ENCODE measurements at places on chromosomes 1 and 21. TPM values are rescaled to one million over a fixed set of nuclear protein-coding genes. Genes with fewer than 3 reads are reported as not detected.

DNA sequence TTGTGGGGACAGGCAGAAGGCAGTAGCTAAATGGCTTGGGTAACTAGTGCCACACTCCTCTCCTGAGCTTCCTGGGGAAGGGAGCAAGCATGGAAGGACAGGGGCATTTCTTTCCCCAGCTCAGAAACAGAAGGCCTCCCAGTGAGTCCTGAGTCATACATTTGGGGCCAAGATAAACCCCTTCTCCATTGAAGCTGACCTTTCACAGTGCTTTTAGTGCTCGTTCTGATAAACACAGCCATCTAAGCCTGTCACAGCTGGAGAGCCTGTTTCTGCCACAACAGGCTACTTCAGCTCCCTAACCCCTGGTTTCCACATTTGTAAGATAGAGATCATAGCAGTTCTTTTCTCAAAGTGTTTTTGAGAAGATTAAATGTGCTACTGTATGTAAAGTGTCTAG, 374.0 kb downstream of the LMX1A start:
- H3K4me3 ChIP-seq, result no peak overlapping the region
- H3K36me3 ChIP-seq, result no peaks in the 10 kb centered on the region
- no peak overlapping the region for H3K27ac ChIP-seq
- H3K4me1 ChIP-seq, result no peaks in the 10 kb centered on the region
- no peaks in the 10 kb centered on the region for H3K27me3 ChIP-seq

DNA sequence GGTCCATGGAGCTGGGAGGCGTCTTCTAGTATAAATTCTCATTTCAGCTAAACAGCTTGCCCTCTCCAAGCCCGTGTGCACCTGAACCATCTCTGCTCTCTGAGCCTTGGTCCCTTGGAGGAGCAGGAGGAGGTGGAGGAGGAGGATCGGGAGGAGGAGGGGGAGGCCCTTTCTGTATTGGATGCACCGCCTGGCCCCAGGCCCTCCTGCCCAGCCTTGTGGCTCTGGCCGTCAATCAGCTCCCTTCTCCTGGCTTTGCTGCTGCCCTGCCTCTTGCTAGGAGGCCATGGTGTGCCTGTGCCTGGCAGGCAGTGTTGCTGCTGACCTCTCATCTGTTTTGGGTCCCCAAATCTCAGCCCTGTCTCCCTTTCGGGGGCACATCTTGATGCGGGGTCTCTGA, 9.0 kb downstream of the COL18A1 start:
- DNase-seq, result no peak
- H3K36me3 ChIP-seq, result no peaks in the 10 kb centered on the region
- H3K27ac ChIP-seq, result no peak overlapping the region
- H3K4me3 ChIP-seq, result no peak overlapping the region
- H3K27me3 ChIP-seq, result no peaks in the 10 kb centered on the region

CELA3A gene
- total RNA-seq, result not detected

DNA sequence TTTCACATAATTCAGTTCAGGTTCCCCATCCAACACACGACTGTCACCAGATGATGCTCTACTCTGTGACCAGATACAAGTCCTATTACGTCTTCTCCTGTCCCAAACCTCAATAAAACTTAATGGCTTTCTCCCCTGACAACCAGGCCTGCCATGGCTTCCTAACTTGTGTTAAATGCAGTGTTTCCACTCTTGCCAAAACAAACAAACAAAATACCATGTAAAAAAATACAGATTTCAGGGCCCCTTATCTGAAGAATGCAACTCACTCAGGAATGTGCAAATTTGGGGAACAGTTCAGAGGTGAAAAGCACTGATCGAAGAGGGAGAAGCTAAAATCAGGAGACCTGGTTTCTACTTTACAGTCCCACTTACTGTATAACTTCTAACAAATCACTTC, 863 bp upstream of the NUF2 start:
- H3K36me3 ChIP-seq, result peaks cover 20% of the 10 kb centered on the region
- H3K4me1 ChIP-seq, result peaks cover 10% of the 10 kb centered on the region
- H3K27ac ChIP-seq, result peak overlapping the region; percentile 90
- DNase-seq, result no peak

DNA sequence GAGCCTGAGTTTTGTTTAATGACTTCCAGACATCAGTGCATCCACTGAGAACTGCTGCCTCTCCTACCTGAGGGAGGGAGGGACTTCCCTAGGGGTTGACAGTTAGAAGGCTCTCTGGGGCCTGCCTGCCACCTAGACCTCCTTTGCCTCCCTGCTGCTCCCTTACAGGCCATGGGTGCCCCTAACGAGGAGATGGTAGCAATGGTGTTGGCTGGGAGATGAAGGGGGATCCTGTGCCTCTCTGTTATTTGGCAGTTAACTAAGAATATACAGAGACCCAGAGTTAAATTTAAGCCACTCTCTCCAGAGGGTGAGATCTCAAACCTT, 66.1 kb downstream of the UBE2U start:
- DNase-seq, result no peak
- H3K27me3 ChIP-seq, result peaks cover 4% of the 10 kb centered on the region
- no peak overlapping the region for H3K4me3 ChIP-seq
- H3K36me3 ChIP-seq, result no peaks in the 10 kb centered on the region

PRDM2 gene
- total RNA-seq, result 10.4 TPM

- H3K27ac ChIP-seq, result no peak overlapping the region
- no peak for DNase-seq
- peaks cover 48% of the 10 kb centered on the region for H3K36me3 ChIP-seq
- no peak overlapping the region for H3K4me3 ChIP-seq
Measured at GRCh38 chr1:1332031-1332755, 1.1 kb downstream of the TAS1R3 start.

- peak; percentile 97 for DNase-seq
- H3K27me3 ChIP-seq, result no peaks in the 10 kb centered on the region
- H3K27ac ChIP-seq, result peak overlapping the region; percentile 96
- peaks cover 79% of the 10 kb centered on the region for H3K4me1 ChIP-seq
- peaks cover 5% of the 10 kb centered on the region for H3K36me3 ChIP-seq
Measured at GRCh38 chr21:45319461-45320211, 31.9 kb upstream of the POFUT2 start.

GRCh38 chr21:27062443-27062842, 95.6 kb upstream of the ADAMTS5 start:
- H3K27ac ChIP-seq, result no peak overlapping the region
- H3K27me3 ChIP-seq, result no peaks in the 10 kb centered on the region
- no peaks in the 10 kb centered on the region for H3K4me1 ChIP-seq
- DNase-seq, result no peak

OR6F1 gene
- total RNA-seq, result not detected

CELA3B gene
- total RNA-seq, result not detected

DNA sequence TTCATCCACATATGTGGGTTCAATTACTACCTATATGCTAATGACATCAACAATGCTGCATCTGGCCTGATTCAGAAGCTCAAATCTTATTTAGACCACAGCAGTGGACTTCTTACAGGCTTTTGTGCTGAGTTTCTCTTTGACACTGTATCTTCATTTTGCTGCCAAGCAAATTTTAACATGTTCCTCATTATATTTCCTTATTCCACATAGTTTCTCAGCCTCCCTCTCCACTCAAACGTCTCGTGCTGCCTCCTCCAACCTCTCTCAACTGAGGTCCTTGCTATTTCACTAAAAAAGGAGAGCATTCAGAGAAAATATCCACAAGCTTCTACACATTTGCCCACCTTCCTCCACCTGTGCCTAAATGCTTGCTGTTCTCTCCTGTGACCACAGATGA, 6.5 kb downstream of the TDRKH start:
- H3K27me3 ChIP-seq, result peaks cover 14% of the 10 kb centered on the region
- no peak overlapping the region for H3K27ac ChIP-seq
- no peak overlapping the region for H3K4me3 ChIP-seq
- no peak for DNase-seq
- H3K36me3 ChIP-seq, result no peaks in the 10 kb centered on the region

DNA sequence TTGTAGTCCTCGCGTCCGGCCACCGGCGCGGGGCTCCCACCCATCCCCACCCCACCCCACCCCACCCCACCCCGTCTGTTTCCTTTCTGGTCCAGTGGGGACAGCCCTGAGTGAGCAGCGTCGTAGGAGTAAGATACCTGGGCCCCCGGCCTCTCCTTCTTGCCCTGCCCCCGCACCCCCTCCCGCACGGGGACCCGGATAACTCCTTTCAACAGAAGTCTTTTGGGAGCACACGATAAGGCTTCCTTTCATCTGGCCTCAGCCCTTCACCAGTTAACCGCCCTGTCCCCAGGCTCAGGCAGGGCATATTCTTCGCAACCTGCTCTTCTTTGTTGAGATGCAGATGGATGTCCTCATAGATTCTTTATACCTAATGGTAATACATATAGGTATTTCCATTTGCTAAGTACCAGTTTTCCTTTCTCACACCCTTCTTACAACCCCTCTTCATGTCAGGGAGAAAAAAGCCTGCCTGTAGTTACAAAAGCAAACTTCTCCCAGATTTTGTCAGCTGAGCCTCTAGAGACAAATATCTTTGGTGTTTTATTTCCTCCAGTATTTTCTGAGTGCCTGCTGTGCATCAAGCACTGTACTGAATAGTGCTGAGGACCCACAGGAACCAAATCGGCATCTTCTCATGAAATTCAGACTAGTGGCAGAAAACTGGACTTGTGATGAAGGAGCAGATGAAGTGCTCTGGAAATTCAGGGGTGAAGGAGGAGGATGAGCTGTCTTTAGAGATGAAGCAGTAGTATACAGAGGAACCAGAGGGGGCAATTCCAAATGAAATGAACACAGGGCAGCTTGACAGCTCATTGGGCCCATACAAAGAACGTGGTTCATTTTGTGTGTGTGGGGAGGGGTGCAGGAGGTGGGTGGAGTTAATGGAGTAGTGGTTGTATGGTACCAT, 33.6 kb downstream of the SLC2A1 start:
- H3K4me3 ChIP-seq, result peak overlapping the region; percentile 58
- DNase-seq, result no peak
- peak overlapping the region; percentile 87 for H3K27ac ChIP-seq

- H3K27me3 ChIP-seq, result no peaks in the 10 kb centered on the region
- no peaks in the 10 kb centered on the region for H3K36me3 ChIP-seq
- peaks cover 24% of the 10 kb centered on the region for H3K4me1 ChIP-seq
- no peak overlapping the region for H3K27ac ChIP-seq
- DNase-seq, result no peak
Measured at GRCh38 chr1:112902221-112902620, 53.8 kb downstream of the SLC16A1 start.

DNA sequence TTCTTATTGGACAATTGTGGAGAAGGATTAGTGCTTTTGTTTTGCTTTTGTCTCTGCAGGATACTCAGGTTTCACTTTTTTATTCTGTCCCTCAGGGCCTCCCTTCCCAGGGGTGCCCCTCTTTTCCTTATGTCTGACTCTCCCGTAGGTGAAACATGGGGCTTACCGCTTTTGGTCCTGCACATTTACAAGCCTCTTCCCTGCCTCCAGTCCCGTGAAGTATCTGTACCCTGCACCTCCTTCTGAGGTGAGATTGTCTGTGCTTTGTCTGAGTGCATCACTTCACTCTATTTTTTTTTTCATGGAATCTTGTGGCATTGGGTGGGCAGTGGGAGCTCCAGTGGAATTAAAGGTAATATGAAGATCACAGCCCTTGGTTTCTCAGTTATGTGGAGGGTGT, 758.1 kb upstream of the TPTE start:
- no peaks in the 10 kb centered on the region for H3K27me3 ChIP-seq
- no peak overlapping the region for H3K27ac ChIP-seq
- H3K4me3 ChIP-seq, result no peak overlapping the region
- DNase-seq, result no peak
- H3K4me1 ChIP-seq, result no peaks in the 10 kb centered on the region

DNA sequence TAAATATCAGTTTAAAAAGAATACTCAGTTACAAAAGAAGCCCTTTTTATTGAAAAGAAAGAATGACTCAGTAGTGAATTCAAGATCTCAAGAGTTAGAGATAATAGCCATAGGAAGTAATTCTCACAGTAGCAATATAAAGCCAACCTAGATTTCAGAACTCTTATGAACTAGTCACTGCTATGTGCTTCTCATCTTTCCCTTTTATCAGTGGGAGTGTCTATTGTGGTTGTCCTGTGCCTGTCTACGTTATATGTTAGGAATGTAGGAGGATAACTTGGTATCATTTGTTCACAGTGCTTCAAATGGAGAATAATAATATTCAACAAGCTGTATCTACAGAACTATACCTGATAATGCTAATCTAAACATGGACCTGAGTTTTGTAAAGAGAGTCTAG, 73.1 kb upstream of the RGS21 start:
- H3K4me3 ChIP-seq, result no peak overlapping the region
- H3K27ac ChIP-seq, result no peak overlapping the region
- no peaks in the 10 kb centered on the region for H3K36me3 ChIP-seq
- no peaks in the 10 kb centered on the region for H3K27me3 ChIP-seq
- DNase-seq, result no peak

ADCY10 gene
- total RNA-seq, result not detected

GRCh38 chr1:164914208-164914607, 355.2 kb downstream of the PBX1 start:
- no peak overlapping the region for H3K4me3 ChIP-seq
- no peak overlapping the region for H3K27ac ChIP-seq
- DNase-seq, result no peak
- H3K27me3 ChIP-seq, result no peaks in the 10 kb centered on the region

TTF2 gene
- 25.0 TPM for total RNA-seq

DNA sequence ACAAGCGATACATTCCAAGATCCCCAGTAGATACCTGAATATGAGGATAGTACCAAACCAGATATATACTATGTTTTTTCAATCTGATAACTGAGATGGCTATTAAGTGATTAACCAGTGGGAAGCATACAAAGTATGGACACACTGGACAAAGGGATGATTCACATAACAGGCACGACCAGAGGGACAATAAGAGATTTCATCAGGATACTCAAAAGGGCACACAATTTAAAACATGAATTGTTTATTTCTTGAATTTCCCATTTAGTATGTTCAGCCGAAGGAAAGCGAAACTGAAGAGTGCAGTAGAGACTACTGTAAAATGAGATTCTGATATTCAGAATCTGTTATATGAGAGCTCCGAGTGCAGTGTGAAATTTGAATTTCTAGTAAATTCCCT, 10.6 kb downstream of the ZZZ3 start:
- H3K4me3 ChIP-seq, result peak overlapping the region; percentile 24
- DNase-seq, result peak; percentile 66
- H3K4me1 ChIP-seq, result peaks cover 34% of the 10 kb centered on the region

CYP4X1 gene
- total RNA-seq, result not detected

GRCh38 chr1:165387961-165388360, 31.4 kb upstream of the LMX1A start:
- H3K4me3 ChIP-seq, result no peak overlapping the region
- H3K4me1 ChIP-seq, result no peaks in the 10 kb centered on the region
- H3K27ac ChIP-seq, result no peak overlapping the region
- DNase-seq, result no peak
- peaks cover 40% of the 10 kb centered on the region for H3K27me3 ChIP-seq

S100A1 gene
- total RNA-seq, result 0.32 TPM

ADGRB2 gene
- 15.8 TPM for total RNA-seq

TNNI3K gene
- total RNA-seq, result not detected

EPHA2 gene
- total RNA-seq, result 51.0 TPM

- H3K27ac ChIP-seq, result no peak overlapping the region
- H3K4me1 ChIP-seq, result no peaks in the 10 kb centered on the region
- no peak overlapping the region for H3K4me3 ChIP-seq
- H3K27me3 ChIP-seq, result peaks cover 3% of the 10 kb centered on the region
Measured at GRCh38 chr1:177659281-177659680, 310.6 kb downstream of the SEC16B start.

Data from SJSA1 (cell line).